Natural killer cell treated with Interleukin-12 subunit alpha and Interleukin-12 subunit beta and Interleukin-15 and Interleukin-18, amount 100 ng/mL, for 72 hours (primary cell): ENCODE measurements at places on chromosomes 4 and X. TPM values are rescaled to one million over a fixed set of nuclear protein-coding genes. Genes with fewer than 3 reads are reported as not detected.

DNA sequence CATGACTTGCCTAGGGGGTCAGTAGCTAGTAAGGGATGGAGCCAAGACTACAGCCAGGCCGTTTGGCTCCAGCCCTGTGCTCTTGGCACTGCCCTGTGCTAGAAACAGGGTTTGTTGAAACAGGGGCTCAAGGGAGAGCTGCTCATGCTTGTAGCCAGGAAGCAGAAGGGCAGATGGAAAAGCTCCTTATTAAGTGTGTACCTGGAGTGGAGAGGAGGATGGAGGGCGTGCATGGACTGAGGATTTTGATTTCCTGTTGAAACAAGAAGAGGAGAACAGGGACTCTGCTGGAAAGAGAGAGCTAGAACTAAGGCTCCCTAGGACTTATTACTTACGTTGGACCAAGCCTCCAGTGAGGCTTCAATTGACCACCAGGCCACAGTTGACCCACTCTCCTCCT is 363.0 kb downstream of the MID1IP1 start:
- no peak overlapping the region for H3K4me3 ChIP-seq
- H3K4me1 ChIP-seq = peaks cover 7% of the 10 kb centered on the region
- H3K27me3 ChIP-seq = peaks cover 36% of the 10 kb centered on the region
- H3K36me3 ChIP-seq = no peaks in the 10 kb centered on the region
- no peak overlapping the region for H3K27ac ChIP-seq
- DNase-seq = no peak

- H3K36me3 ChIP-seq = no peaks in the 10 kb centered on the region
- no peak for DNase-seq
- H3K4me3 ChIP-seq = no peak overlapping the region
- no peaks in the 10 kb centered on the region for H3K27me3 ChIP-seq
These were observed 668.8 kb upstream of the PRKX start for GRCh38 chrX:4382273-4382672.

GRCh38 chr4:82733636-82734035 is 65.0 kb downstream of the SCD5 start:
- H3K27ac ChIP-seq = no peak overlapping the region
- H3K4me1 ChIP-seq = no peaks in the 10 kb centered on the region
- H3K27me3 ChIP-seq = no peaks in the 10 kb centered on the region

C4orf36 gene
- total RNA-seq = not detected

DNA sequence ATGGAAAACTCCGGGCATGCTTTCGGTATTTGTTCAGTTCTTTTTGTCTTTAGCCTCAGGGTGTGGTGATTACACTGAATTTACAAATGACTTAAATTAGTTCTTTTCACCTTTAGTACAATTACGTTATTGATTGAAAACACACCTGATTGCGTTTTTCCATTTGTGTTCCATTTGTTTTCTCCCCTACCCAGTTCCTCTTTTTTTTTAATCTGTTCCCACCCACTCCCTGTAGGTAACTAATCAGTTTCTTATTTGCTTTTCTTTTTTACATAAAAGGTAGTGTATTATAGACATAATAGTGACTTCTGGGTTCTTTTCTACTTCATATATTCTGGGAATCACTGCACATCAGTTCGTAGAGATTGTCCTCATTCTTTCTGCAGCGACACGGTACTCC is 53.4 kb downstream of the TNIP2 start:
- H3K4me3 ChIP-seq = no peak overlapping the region
- H3K27me3 ChIP-seq = no peaks in the 10 kb centered on the region
- H3K4me1 ChIP-seq = peaks cover 4% of the 10 kb centered on the region
- H3K27ac ChIP-seq = no peak overlapping the region

GRCh38 chr4:86908251-86908657 is 16.0 kb upstream of the C4orf36 start:
- H3K4me3 ChIP-seq = peak overlapping the region; percentile 39
- no peak overlapping the region for H3K27ac ChIP-seq
- H3K36me3 ChIP-seq = no peaks in the 10 kb centered on the region

ALB gene
- not detected for total RNA-seq

XAGE3 gene
- not detected for total RNA-seq

- H3K4me1 ChIP-seq = no peaks in the 10 kb centered on the region
- no peak overlapping the region for H3K27ac ChIP-seq
- no peak for DNase-seq
- no peak overlapping the region for H3K4me3 ChIP-seq
- H3K27me3 ChIP-seq = peaks cover 7% of the 10 kb centered on the region
These were observed 82.5 kb downstream of the PPEF1 start for GRCh38 chrX:18789916-18790315.

- H3K4me1 ChIP-seq = peaks cover 8% of the 10 kb centered on the region
- no peaks in the 10 kb centered on the region for H3K36me3 ChIP-seq
- H3K27ac ChIP-seq = no peak overlapping the region
- DNase-seq = no peak
- H3K27me3 ChIP-seq = peaks cover 77% of the 10 kb centered on the region
These were observed 1.5 kb downstream of the GSX2 start for GRCh38 chr4:54101190-54102041.

DNA sequence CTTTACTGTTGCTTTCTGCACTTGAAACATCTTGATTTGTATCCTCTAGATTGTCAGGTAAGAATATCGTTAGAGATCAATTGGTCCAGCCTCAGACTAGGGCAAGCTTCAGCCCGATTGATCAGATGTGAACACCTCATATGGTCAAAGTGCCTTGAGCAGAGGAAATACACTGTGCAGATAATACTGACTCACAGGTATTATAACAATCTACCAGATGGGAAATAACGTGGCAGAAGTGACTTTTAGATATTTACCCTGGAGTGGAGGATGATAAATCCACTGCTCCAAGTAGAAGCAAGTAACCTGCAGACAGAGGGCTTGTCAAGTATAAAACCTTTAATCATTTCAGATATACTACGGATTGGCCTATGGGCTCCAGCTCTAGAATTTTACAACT is 17.9 kb downstream of the VEGFC start:
- no peak overlapping the region for H3K27ac ChIP-seq
- H3K36me3 ChIP-seq = no peaks in the 10 kb centered on the region
- H3K4me3 ChIP-seq = no peak overlapping the region
- DNase-seq = no peak
- H3K27me3 ChIP-seq = no peaks in the 10 kb centered on the region

C4orf54 gene
- not detected for total RNA-seq

- no peak for DNase-seq
- peaks cover 65% of the 10 kb centered on the region for H3K4me1 ChIP-seq
- peaks cover 10% of the 10 kb centered on the region for H3K36me3 ChIP-seq
- H3K4me3 ChIP-seq = peak overlapping the region; percentile 92
- no peaks in the 10 kb centered on the region for H3K27me3 ChIP-seq
These were observed 12.9 kb downstream of the GPRIN3 start for GRCh38 chr4:89294573-89295269.

DNA sequence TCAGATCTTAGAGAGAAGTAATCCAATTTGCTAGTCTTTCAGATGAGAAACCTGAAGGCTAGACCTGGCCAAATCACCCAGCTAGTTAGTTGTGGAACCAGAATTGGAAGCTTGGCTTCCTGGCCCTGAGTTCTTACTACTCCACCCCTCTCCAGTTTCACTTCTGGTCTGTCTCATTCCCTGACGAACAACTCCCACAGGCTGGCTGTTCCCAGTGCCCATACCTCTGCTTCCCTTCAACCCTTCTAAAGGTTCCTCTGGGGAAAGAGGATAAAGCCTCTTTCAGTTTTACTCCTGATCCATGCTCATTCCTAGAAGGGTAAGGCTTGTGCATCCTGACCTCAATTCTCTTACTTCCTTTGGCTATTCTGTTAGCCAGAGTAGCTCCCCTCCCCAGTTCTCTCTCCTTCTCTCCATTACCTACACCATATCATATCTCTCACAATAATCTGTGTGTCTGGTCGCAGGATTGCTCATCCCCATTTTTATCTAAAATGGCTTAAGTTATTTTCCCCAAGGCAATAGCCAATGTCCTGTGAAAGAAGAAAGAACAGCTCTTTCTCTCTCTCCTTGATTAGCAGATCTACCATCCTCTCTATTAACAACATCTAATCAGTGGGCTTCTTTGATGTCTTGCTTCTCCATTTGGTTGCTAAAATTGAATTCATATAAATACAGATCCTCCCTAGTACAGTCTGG is 155.0 kb upstream of the MAOA start:
- DNase-seq = no peak
- H3K4me1 ChIP-seq = no peaks in the 10 kb centered on the region
- no peak overlapping the region for H3K27ac ChIP-seq
- H3K27me3 ChIP-seq = peaks cover 16% of the 10 kb centered on the region
- no peak overlapping the region for H3K4me3 ChIP-seq
- H3K36me3 ChIP-seq = no peaks in the 10 kb centered on the region

MGAT4D gene
- not detected for total RNA-seq
